ACHN (cell line): ENCODE measurements at places on chromosomes 1 and 21.
A peak's percentile ranks its signal among the peaks of the same experiment; 100 is the strongest.

DNA sequence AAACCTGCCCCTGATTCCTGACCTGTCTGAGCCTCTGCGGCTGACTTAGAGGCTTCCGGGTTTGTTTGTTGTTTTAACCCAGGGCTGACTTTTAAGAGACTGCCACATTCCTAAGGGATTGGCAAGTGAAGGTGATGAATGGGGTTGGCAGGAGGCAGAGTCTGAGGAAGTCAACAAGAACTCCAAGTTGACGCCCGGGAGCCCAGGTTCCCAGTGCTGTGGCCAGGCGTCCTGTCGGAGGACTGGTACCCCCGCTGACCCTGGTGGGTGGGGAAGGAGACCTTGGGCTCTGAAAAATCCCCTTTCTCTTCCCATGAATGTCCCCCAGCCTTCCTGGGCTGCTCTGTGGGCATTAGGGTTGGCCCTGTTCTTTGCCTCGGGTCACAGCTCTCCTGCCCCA lies 19.7 kb upstream of the EPS8L3 start:
- peak; percentile 78 for DNase-seq

DNA sequence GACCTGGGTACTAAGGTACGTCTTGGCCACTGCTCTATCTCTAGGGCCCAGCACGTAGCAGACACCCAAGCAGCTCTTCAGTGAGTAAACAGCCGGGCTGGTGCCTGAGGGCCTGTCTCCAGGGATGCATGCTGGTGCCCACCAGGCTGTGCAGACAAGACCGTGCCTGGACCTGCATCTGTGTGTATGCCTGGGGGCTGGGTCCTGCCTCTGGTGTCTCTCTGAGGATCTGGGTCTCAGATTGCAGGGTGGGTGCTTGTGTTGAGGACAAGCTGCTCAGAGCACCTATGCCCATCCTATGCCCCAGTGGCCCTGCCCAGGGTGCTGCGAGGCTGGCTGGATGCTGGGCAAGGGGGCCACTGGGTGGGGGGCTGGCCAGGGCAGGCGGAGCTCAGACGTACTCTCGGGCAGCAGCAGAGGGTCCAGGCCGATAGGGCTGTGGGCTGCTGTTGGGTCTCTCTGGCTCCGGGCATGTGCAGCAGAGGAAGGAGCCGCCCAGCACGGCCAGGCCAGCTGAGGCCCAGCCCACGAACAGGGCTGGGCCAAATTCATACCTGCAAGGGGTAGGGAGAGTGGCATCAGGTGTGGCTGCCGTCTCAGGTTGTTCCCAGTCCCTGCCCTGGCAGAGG lies 4.4 kb downstream of the CLDN19 start:
- DNase-seq, result no peak

GRCh38 chr21:17597680-17598079 lies 15.0 kb downstream of the BTG3 start:
- DNase-seq, result no peak

DNA sequence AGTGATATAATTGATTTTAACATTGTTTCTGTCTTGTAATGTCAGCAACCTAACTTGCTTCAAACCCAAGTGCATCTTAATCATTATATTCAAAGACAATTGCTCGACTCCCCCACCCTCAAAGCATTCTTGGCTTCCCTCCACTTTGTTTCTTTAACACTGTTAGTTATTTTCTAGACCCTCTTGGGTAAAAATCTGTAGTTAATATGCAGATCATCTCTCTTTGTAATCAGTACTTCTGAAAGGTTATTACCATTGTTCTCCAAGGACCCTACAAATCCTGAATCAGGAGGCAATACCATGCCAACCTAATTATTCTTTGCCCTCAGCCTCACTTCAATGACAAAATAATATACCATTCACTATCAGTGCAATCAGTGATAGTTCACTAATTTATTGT lies 1075.7 kb downstream of the AMY1C start:
- no peak for DNase-seq

- no peak for DNase-seq
Observed at GRCh38 chr1:43432171-43432860, 21.4 kb downstream of the HYI start.

GRCh38 chr21:43808832-43809251 lies 19.5 kb downstream of the RRP1 start:
- DNase-seq, result no peak
